ENCODE measurements at places on chromosomes 6 and 20.

GRCh38 chr6:127207591-127208120, 59.0 kb upstream of the RNF146 start:
- DNase-seq: no peak

DNA sequence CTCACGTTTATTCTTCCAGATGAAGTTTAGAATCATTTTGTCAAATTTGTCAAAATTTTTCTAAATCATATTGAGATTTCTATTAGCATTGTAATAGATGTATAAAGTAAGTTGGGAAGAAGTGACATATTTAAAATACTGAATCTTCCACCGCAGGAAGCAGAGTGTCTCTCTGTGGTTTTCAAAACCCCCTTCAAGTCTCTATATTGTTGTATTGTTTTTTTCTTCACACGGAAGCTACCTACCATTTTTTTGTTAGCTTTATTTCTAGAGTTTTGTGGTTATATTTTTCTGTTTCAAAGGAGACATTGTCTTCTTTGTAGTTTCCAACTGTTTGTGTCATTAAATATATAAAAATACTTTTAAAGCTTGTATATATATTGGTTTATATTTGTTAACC, 188.6 kb downstream of the ZDHHC14 start:
- DNase-seq: no peak

GRCh38 chr20:7853493-7853892, 86.8 kb downstream of the HAO1 start:
- no peak for DNase-seq

DNA sequence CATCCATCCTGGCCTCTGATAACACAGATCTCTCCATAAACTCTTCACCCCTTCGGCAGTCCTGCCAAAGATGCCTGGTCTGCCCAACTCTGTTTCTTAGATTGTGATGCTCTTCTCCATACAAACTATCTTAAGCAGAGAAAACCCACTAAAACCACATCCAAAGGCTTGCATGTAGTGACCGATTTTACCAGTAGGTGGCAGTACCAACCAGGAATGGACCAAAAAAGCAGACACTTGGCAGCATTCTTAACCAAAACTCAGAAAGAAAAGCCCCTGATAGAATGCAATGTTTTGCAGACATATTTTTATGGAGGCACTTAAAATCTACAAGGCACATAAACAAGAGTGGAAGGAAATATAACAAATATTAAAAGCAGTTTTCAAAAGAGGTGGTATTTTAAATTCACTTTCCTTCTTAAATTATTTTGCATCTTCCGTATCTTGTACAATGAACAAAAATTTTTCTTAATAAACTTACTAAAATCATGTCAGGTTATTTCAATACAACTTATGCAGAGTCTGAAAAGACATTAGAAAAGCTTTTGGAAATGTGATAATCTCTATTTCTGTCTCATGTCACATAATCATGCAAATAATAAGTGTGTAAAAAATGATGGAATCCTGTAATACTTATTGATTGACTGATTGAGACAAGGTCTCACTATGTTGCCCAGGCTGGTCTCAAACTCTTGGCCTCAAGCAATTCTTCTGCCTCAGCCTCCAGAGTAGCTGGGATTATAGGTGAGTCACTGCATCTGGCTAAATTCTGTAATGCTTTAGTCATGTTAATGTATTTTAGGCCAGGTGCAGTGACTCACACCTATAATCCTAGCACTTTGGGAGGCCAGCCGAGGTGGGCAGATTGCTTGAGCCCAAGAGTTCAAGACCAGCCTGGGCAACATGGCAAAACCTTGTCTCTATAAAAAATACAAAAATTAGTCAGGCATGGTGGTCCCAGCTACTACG, 29.4 kb downstream of the LRP11 start:
- peak; percentile 39 for DNase-seq

- DNase-seq: no peak
These were observed 65.4 kb upstream of the BEND6 start for GRCh38 chr6:56889492-56889891.

DNA sequence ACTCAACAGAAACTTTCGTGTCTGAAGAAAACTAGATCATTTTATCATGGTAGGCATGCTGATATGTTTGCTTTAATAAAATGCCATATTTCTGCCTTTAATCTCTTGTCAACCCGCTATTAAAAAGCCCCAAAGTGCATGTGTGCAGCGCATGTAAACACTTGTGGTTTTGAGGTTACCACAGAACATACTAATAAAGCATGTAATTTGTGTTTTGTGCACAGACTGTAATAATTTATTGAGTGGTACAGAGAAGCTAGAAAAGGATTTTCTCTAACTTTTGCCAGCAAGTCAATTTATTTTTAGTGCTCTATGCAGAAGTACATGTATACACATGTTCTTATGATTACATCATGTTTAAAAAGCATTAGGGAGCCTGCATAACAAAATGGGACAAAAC, 349.9 kb upstream of the SLC35B3 start:
- no peak for DNase-seq

- no peak for DNase-seq
These were observed 9.9 kb upstream of the CDK5RAP1 start for GRCh38 chr20:33411242-33411641.

DNA sequence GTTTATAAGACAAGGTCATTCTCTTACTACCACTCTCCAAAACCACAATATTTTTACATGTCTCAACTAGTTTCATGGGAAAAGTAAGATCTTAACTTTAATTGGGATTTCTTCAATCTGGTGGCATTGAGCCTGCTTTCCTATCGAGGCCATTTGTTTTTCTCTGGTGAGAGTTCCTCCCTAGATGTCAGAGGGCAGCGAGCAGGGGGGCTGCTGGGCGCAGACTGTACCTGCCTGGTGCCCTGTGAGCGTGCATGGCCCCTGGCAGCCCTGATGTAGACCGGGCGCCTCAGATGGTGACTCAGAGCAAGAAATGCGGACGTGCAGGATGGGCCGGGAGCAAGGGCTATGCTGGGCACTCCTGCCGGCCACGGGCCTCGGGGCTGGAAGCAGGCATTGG, 27.2 kb downstream of the ERMARD start:
- no peak for DNase-seq

GRCh38 chr6:114080891-114081510, 110.1 kb upstream of the HDAC2 start:
- no peak for DNase-seq
